Right hindlimb (tissue), 1 donor: ENCODE measurements at places on chromosomes 2 and 18.

GRCh38 chr2:200871151-200871550, 6.7 kb upstream of the CLK1 start:
- no peak for DNase-seq

GRCh38 chr18:6031442-6031841, 136.1 kb upstream of the TMEM200C start:
- no peak for DNase-seq

DNA sequence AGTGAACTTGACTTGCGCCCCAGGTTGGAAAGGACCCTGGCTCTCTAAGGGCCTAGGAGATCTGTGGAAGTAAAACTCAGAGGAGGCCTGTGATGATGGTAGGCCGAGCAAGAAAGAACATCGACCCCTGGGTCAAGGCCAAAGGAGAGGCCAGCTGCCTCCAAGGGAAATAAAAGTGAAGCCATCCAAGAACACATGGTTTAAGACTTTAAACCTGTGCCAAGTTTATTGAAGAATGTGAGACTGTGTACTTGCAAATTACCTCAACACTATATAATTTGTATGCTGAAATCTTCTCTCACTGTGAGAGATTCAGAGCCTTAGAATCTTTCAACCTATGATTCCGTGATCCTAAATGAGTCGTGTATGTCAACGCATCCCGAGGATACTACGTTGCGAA, 40.7 kb upstream of the COBLL1 start:
- no peak for DNase-seq

DNA sequence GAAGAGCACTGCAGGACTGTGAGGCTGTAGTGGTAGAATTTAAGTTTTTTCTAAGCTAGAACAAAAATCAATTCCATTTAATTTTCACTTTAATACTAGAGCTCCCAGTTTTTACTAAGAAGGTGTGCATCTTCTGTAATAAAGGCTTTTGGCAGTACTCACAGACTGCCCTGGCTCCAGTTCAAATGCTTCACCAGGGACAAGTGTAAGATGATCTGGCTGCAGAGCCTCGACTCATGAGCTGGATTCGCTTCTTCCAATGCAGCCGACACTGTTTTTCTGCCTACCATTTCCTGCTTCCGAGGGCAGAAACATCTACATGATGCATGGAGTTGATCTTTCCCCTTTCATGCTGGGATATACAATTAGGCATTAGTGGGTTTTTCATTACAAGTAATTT, 87.0 kb downstream of the FARSB start:
- peak; percentile 49 for DNase-seq

DNA sequence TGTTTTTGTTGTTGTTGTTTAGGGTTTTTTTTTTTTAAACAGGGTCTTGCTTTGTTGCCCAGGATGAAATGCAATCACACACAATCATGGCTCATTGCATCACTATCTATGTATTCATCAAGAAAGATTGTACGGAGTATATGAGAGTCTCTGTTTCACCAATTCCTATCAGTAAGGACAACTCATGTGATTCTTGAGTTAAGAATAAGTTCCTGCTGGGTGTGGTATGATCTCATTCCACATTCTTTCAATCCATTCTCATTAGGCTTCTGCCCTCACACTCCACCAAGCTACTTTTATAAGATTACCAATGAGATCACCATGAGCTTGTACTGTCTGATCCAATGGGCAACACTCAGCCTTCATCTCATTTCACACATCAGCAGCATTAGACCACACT, 9.1 kb upstream of the AP1S3 start:
- no peak for DNase-seq

- peak; percentile 15 for DNase-seq
Measured at GRCh38 chr18:48639772-48640432, 101.1 kb downstream of the CTIF start.

- DNase-seq = no peak
Measured at GRCh38 chr18:5759194-5759593, 136.1 kb downstream of the TMEM200C start.

- no peak for DNase-seq
Measured at GRCh38 chr18:12637901-12638643, 19.8 kb downstream of the SPIRE1 start.

DNA sequence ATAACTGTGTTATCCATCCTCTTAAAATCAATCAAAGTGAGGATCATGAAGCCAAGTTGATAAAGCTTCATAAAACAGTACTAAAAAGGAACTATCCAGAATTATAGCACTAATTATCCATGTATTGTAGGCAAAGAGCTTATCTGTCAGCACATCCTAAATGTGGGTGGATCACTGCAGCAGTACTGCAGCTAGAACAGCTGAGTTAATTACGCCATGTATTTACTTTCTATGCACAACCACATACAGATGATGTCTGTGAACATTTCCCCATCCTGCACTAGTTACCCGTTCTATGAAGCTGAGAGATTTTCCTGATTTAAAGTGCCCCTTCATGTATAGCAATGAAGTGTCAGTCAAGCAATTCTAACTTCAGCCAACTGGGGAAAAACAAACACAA, 96.6 kb downstream of the RAPH1 start:
- no peak for DNase-seq

DNA sequence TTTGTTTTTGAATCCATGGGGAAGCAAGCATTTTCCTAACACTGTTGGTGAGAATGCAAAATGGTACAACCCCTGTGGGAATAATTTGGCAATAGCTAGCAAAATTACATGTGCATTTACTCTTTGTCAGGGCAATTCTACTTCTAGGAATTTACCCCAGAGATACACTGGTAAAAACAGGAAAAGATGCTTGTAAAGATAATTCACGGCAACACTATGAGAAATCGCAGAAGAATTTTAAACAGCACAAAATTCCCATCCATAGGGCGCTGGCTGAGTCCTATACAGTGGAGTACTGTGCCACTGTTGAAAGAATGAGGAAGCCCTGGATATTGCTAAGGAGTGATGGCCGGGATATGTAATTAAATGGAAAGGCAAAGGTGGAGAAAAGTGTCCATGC, 75.8 kb downstream of the DGKD start:
- DNase-seq = no peak

- DNase-seq = peak; percentile 46
Measured at GRCh38 chr2:217878915-217879590, 123.7 kb downstream of the TNS1 start.

- DNase-seq = no peak
Measured at GRCh38 chr2:233221378-233222063, 30.0 kb upstream of the ATG16L1 start.

DNA sequence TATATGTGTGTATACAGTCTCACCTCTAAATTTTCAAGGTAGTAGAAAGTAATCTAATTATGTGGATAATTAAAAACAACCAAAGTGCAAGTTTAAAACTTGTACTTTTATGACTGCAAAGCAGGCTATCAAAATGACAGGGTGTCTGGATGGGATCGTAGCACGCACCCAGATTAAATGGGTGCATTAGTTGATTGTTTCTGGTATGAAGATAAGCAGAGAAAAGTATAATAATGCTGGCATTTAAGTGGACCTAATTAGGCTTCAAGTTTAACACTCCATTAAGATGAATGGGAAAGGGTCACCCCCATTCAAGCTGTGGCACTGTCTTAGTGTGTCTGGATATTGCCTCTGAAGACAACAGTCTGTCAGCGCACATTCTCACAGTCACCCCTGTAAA, 124.6 kb upstream of the ZEB2 start:
- DNase-seq = no peak

GRCh38 chr2:211302676-211303075, 746.3 kb downstream of the CPS1 start:
- no peak for DNase-seq

DNA sequence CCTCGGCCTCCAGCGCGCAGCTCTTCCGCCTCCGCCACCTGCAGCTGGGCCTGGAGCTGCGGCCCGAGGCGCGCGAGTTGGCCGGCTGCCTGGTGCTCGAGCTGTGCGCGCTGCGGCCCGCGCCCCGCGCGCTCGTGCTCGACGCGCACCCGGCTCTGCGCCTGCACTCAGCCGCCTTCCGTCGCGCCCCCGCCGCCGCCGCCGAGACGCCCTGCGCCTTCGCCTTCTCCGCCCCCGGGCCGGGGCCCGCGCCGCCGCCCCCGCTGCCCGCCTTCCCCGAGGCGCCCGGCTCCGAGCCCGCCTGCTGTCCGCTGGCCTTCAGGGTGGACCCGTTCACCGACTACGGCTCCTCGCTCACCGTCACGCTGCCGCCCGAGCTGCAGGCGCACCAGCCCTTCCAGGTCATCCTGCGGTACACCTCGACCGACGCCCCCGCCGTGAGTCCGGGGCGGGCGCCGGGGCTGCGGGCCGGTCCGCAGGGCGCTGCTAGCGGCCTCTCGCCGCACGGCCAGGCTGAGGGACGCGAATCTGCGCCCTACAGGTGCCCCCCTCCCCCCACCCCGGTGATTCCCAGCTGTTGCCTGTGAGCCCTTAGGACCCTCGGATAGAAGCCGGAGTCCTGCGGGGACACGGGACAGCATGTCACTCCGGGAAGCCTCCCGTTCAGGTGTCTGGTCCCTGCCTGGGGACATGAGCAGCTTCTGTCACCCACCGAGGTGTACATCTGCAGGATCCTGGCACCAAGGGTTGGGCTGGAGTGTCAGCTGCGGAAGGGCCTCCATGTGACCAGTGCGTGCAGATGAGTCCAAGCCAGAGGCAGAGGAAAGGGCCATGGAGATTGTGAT, 616 bp downstream of the RNPEPL1 start:
- peak; percentile 77 for DNase-seq

DNA sequence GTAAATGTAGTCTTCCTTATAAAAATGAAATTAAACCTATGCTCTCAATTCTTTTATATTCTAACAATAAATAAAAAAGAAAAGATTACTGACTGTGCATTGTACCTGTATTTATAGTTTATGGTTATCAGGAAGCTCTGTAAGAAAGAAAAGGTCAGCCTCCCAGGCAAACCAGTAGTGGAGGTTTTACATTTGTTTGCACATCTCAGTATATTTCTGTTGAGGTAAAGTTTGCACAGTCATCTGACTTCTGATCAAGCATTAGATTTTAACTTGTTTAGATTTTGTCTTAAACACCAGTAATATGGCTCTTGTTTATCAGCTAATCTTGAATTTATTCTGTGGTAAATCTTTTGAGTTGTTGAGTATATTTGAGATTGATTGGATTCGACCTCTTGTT, 37.1 kb downstream of the CCNT2 start:
- DNase-seq = no peak

- DNase-seq = no peak
Measured at GRCh38 chr18:43382641-43383403, 105.5 kb upstream of the SYT4 start.

DNA sequence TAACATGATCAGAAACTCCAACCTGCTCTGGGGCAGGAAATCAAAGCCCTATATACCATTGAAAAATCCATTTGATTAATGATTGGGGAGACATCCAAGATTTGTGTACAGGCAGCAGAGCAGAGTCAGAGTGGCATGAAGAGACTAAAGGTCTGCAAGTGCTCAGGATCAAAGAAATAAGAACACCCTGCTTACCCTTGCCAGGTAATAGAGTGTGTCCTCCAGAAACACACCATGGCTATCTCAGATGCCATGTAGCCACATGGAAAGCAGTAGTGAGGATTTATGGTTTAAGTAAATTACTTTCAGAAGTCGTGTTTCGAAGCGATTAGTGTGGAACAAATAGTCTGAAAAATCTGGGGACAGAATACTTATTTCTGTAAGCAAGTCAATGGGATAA, 592.9 kb downstream of the SUCLG1 start:
- DNase-seq = no peak

GRCh38 chr18:2847317-2848246, 776 bp downstream of the EMILIN2 start:
- peak; percentile 67 for DNase-seq

- no peak for DNase-seq
Measured at GRCh38 chr2:191894681-191895147, 47.8 kb upstream of the CAVIN2 start.

GRCh38 chr2:84212611-84213314, 246.3 kb downstream of the SUCLG1 start:
- DNase-seq = no peak

DNA sequence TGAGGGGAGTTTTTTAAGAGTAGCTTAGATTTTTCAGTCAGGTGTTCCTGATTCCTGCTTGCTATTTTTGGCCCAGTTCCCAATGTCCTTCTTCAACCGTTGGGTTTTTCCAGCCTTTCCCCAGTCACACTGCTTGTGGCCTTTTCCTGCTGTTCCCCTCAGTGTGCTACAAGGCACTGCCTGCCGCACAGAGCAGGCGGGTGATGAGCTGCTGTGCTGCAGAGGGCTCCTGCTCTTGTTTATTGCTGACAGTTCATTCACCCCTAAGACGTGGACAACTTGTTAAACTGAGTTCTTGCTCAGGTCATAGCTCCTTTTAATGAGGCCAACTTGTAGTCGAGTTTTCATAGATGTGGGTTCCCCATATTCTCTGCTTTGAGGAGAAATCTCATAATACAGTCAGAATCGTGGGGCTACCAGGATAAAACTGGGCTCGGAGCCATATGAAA, 20.6 kb downstream of the EIF4E2 start:
- no peak for DNase-seq

DNA sequence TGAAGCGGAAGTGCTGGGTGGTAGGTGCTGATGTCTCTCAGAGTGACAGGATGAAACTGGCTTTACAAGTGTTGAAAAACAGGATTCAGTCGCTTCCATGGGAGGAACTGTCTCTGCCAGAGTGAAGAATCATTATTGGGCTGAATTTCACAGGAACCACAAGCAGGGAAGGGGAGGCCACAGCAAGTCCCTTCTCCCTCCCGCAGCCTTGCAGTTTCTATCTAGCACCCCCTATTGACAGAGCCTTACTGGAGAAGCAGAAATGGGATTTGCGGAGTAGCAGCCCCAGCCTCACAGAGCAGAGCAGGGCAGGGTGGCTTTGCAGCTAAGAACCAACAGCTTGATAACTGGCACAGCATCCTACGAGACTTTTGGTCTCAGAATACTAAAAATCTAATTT, 33.3 kb upstream of the RMP24 start:
- no peak for DNase-seq

DNA sequence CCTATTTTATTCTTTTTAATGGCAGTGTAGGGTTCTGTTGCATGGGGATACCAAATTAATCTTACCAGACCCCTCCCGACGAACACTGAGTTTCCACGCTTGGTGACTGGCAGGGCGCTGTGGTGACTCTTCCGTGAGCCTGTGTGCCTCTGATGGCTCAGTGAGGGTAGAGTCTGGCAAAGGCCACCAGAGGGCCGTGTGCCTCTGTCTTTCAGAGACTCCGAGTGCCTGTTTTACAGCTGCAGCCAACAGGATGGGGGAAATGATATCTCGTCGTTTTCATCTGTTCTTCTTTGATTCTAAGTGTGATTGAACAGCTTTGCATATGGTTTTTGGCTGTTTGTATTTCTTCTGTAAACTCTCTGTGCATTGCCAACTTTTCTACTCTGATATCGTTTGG, 99.8 kb downstream of the ZNF236 start:
- DNase-seq = peak; percentile 52
